ENCODE measurements at places on chromosomes 4 and X.

GRCh38 chr4:93897559-93897958 lies 69.0 kb downstream of the ATOH1 start:
- DNase-seq, result peak; percentile 1

GRCh38 chrX:100355680-100356079 lies 54.4 kb downstream of the PCDH19 start:
- no peak for DNase-seq

GRCh38 chr4:48762408-48762807 lies 17.7 kb downstream of the FRYL start:
- DNase-seq, result no peak

GRCh38 chr4:187019896-187020295 lies 296.2 kb upstream of the FAT1 start:
- no peak for DNase-seq

GRCh38 chrX:120358737-120359456 lies 3.0 kb upstream of the ATP1B4 start:
- DNase-seq, result peak; percentile 78

- no peak for DNase-seq
Measured at GRCh38 chr4:90543419-90544170, 416.4 kb downstream of the CCSER1 start.

DNA sequence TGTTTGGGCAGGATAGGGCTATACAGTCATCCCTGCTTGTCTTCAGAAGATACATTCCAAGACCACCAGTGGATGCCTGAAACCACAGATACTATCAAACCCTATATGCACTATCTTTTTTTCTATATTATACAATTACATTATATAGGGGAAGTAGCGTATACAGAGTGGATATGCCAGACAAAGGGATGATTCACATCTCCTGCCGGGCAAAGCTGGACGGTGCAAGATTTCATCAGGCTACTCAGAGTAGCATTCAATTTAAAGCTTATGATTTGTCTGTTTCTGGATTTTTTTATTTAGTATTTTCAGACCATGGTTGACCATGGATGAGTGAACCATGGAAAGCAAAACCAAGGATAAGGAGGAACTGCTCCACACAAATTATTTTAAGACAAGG lies 7.0 kb upstream of the AMTN start:
- DNase-seq, result no peak

GRCh38 chrX:107678957-107679740 lies 50.8 kb downstream of the PRPS1 start:
- peak; percentile 63 for DNase-seq

DNA sequence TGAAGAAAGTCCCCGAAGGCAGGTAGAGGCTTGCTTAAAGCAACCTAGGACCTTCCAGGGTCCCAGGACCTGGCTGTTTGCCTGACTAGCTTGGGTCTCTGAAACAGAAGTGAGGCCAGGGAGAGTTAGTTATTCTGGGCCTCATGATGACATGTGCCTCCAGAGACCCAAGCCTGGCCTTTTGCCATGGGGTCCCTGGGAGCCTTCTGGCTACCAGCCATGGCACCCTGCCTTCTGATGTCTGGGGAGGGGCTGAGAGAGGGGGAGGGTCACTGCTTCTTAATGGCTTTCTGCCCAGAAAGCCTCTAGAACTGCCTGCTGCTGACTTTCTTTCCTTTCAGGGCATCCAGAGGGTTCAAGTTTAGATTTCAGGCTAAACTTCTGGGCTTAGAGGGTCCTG lies 1.0 kb upstream of the STARD8 start:
- DNase-seq, result no peak

GRCh38 chr4:152344001-152344400 lies 191.9 kb downstream of the FBXW7 start:
- DNase-seq, result peak; percentile 64

DNA sequence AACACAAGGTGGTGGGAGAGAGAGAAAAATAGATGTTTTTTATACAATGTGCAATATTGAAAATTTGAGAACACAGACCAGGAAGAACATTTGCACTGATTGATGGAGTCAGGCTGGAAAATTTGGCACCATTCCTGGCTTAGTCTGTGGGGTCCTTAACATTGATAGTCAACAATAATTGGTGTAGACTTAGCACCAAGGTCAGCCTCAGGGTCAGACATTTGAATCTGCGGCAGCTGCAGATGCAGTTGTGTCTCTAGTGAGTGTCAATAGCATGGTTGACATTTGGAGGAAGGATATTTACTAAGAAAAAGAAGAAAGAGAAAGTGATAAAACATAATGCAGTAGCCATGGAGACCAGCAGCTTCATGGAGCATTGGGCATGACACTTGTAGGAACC lies 31.5 kb upstream of the GLRA3 start:
- DNase-seq, result no peak

DNA sequence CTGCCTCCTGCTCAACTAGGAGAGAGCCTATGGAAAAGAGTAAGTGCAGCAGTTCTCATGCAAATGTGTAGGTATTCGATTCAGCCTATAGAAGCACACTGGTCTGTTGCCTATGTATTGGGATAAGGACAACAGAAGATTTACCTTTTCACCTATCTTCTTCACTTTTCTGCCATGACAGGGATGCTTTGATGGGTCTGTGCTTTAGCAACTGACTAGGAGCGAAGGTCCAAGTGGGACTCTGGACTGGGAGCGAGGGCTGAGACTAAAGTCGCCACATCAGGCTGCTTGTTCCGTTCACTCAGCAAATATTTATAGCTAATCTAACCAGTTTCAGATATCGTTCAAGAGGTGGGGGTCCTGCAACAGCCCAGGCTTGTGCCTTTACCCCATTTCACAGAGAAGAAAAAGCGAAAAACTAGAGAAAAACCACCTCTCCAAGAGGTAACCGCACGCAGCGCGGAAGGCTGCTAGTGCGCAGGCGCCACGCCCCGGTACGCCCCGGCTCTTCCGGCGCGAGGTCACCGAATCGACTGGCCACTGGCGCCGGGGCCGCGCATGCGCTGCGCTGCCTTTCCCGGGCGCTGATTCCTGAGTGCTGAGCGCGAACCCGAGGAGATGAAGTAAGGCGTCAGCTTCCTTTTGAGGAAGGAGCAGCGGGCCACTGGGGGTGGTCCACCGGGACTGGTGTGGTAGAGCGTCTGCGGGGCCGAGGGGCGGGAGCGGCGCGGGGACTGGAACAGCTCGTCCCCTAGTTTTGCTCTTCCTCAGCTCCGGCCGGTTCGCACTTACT lies at the start of gene RBMX2:
Gene RBMX2 (plus strand): TSS at position 573 of the 793 bp plus-strand sequence. CDS start 46 bp downstream, at position 619.
- DNase-seq, result peak; percentile 65

DNA sequence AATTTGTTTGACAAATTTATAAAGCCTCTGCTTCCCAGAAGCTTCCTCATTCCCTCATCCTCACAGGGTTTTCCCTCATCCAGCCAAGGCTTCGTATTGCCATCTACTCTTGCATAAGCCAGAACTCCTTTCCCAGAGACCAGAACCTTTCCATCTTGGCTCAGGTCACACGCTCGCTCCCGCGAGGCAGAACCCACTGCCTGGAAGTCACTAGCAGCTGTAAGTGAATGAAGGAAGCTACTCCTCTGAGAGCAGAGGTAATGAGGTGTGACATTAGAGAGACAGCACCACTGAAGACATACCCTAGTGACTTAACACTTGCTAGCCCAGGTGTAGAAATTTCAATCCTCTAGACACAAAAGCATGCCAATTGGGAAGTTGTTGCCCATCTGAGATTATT lies 52.5 kb downstream of the LHFPL1 start:
- DNase-seq, result no peak

GRCh38 chr4:118683513-118683912 lies 1.7 kb upstream of the METTL14 start:
- DNase-seq, result peak; percentile 11

GRCh38 chr4:124061413-124061812 lies 651.1 kb downstream of the ANKRD50 start:
- DNase-seq, result peak; percentile 52

GRCh38 chr4:82704156-82704555 lies 94.4 kb downstream of the SCD5 start:
- no peak for DNase-seq
